ENCODE measurements at places on chromosomes 16 and 17.

GRCh38 chr16:73131156-73131862 is 83.4 kb upstream of the ZFHX3 start:
- no peak for DNase-seq

GRCh38 chr16:2472885-2473445 is 1.9 kb downstream of the NTN3 start:
- no peak for DNase-seq

DNA sequence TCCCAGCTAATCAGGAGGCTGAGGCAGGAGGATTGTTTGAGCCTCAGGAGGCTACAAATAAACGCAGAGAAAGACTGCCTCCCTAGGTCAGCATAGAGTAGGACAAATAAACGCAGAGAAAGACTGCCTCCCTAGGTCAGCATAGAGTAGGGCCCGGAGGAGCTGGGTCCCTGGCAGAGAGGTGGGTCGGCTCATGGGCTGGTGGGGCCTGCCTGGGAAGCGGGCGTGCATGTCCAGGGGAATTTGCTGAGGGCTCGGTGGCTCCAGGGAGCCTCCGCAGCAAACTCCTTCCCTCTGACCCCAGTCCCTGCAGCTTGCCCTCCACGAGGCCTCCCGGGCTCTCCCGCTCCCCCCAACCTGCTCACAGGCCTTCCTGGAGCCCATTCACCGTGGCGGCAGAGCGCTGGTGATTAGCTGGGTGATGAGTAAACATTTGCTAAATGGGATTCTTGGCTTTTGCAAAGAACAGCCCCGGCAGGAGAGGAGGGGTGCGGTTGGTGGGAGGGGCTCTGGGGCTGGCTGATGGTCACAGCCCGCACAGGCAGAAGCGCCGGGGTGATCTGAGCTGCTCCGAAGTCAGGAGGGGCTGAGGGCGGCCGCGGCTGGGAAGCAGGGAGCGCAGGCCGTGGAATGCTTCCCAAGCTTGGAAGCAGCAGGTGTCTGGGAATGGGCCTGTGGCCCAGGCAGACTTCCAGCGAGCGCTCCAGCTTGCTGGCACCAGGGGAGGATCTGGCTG is 93.1 kb downstream of the RTN4RL1 start:
- no peak for DNase-seq

GRCh38 chr16:17312094-17312710 is 158.6 kb downstream of the XYLT1 start:
- DNase-seq = no peak

DNA sequence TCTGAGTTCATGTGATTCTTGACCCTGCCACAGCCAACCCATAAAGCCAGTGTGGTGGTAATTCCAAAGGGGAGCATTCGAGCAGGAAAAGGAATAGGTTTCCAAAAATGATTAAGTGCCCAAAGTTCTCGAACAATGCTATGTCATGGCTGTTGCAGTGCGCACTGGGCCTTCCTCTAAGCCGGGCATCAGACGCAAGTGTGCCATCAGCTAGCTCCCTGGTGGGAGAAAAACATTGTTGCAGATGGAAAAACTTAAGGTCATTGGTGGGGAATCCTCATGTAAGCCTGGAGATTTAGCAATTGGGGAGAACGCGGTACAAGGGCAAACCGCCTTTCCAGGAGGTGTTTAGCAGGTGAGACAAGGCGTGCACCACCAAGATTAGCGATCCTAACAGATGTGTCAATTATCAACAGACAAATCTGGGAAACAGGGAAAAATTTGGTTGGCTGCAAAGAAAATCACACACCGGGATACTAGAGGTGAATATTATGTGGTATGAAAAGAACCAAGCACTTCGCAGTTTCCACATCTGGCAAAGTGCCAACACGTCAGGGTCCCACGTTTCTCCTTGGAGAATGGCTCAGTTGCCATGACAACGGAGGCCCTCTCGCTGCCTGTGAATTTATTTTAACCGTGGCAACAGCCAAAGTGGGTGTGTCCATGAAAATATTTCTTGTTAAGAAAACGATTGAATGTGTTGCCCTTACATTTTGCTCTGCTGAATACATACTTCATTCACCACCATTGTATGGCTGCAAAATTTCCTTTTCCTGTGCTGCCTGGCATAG is 118.5 kb upstream of the CACNG5 start:
- no peak for DNase-seq

GRCh38 chr16:1002399-1003166 is 21.0 kb downstream of the SOX8 start:
- peak; percentile 64 for DNase-seq

- no peak for DNase-seq
These were observed 26.7 kb upstream of the PLCG2 start for GRCh38 chr16:81752225-81752875.

DNA sequence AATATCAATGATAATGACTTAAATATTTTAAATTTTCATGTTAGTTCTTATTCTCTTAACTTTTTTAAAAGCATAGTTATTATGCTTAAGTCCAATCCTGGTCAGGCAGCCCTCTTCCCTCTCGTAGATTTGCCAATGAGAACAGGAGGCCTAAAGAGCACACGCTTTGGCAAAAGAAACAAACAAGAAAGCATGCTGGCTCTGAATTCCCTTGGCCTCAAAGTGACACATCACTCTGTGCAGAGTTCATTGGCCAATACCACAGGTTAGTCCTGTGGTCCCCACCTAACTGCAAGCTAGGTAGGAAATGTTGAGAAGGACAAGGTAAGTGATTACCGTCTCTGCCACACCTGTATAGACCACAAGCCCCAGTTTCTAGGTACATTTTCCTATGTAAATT is 61.5 kb downstream of the MYO1D start:
- DNase-seq = no peak

DNA sequence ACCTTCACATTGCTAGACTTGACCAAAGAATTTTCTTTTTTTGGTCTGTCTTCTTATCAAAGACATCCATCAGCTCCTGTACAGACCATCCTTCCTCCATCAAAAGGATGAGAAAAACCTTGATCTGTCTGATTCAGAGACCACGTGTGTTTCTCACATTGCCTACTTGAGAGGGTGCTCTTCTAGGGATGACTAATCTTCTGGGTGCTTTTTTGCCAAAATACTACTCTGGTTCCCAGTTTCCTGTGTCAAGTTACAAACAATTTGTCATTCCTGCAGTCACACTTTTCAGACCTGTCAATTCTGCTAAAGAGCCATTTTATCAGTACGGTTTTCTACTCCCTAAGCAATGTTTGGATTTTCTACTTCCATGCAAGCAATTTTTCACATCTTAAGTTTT is 492.2 kb downstream of the CDH11 start:
- no peak for DNase-seq

- DNase-seq = no peak
These were observed 39.3 kb upstream of the MAP2K6 start for GRCh38 chr17:69375229-69375628.

GRCh38 chr17:81960130-81960958 is 643 bp downstream of the NOTUM start:
- DNase-seq = no peak

GRCh38 chr17:2849327-2849670 is 53.1 kb downstream of the RAP1GAP2 start:
- no peak for DNase-seq

GRCh38 chr17:43694081-43694870 is 32.6 kb upstream of the MEOX1 start:
- peak; percentile 51 for DNase-seq

DNA sequence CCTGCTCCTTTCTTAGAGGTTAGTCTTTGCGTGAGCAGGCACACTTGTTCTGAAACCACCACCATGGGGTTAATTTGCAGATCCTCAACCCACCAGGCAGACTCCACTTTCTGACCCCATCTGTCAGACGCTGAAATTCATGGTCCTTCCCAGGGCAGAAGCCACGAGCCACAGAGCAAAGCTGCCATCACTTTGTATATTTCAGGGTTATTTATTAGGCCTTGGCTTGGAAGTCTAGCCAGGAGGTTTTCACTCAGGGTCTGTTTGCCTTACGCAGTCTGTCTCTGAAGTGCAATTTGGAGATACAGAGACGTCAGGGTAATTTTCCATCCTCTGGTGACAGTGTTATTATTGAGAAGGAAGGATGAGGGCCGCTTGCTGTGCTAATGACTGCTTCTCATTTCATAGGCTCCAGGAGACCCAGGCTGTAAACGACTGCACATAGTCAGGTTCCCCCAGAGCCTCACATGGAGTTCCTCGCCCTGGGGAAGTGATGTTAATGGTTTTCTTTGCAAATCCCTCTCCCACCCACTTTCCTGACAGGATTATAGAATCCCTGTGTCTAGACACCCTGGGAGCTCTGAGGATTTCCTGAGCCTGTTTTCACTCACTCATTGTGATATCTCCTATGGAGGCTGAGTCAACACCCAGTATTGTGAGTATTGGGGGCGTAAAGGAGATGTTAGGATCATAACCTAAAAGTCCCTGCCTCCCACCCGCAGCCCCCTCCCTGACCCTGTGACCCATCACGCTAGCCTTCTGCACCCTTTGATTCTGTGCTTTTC is 269.0 kb downstream of the ABCC12 start:
- no peak for DNase-seq

GRCh38 chr17:56914581-56915273 is 878 bp upstream of the TRIM25 start:
- no peak for DNase-seq

Measured in activated effector memory CD4-positive, alpha-beta T cell treated with Interleukin-2 at 50 U/mL for 16 hours (primary cell).